H9 (cell line): ENCODE measurements at places on chromosomes 2 and 18. TPM values are rescaled to one million over a fixed set of nuclear protein-coding genes. Genes with fewer than 3 reads are reported as not detected.

TXNL1 gene
- 90.4 and 92.0 TPM in 2 replicates for total RNA-seq

NT5DC4 gene
- not detected in 2 replicates for total RNA-seq

CD302 gene
- total RNA-seq, result 0.68 and 0.86 TPM in 2 replicates

SCN1A gene
- total RNA-seq, result 0.13 and 0.18 TPM in 2 replicates

DNA sequence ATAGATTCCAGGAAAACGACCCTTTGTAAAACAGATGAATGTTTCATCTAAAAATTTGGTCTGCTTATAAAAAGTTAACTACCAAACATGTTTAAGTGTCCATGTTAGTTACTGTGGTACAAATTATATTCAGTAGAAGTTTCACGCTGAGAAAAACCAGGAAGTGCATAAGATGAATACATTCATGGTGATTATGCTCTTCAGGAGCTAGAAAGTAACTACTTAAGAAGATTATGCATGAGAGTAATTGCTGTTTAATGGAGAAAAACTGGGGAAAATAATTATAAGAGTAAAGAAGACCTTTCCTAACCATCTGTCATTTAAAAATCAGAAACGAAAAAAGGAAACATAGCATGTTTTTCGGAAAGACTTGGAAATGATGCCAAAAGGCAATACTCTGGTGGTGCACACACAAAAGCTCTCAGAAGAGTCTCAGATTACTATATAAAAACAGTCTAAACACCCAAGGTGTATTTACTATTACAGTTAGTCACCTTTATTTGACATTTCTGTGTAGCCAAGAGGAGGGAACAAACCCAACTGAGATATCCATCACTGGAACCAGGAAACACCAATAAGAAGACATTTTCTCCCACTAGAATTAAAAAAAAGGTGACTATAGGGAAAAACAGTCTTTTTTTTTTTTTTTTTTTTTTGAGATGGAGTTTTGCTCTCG, 38.8 kb upstream of the METTL21A start:
- H3K4me1 ChIP-seq, result no peaks in the 10 kb centered on the region
- no peaks in the 10 kb centered on the region for H3K27me3 ChIP-seq

- no peak overlapping the region for H3K4me3 ChIP-seq
- no peaks in the 10 kb centered on the region for H3K36me3 ChIP-seq
- no peak overlapping the region for H3K27ac ChIP-seq
- no peak for DNase-seq
- no peaks in the 10 kb centered on the region for H3K4me1 ChIP-seq
These were observed 388.0 kb downstream of the SUCLG1 start for GRCh38 chr2:84071050-84071449.

GRCh38 chr2:20584045-20584398, 66.9 kb downstream of the HS1BP3 start:
- DNase-seq, result no peak
- peak overlapping the region; percentile 12; the same call in 1 of the 2 replicates for H3K4me3 ChIP-seq
- H3K27me3 ChIP-seq, result no peaks in the 10 kb centered on the region
- H3K4me1 ChIP-seq, result peaks cover 15% of the 10 kb centered on the region; the same call in 1 of the 2 replicates
- H3K27ac ChIP-seq, result no peak overlapping the region
- no peaks in the 10 kb centered on the region for H3K36me3 ChIP-seq

- DNase-seq, result no peak
- H3K27me3 ChIP-seq, result no peaks in the 10 kb centered on the region; the same call in 1 of the 2 replicates
- H3K4me1 ChIP-seq, result no peaks in the 10 kb centered on the region; the same call in 1 of the 2 replicates
- H3K27ac ChIP-seq, result no peak overlapping the region
- no peak overlapping the region for H3K4me3 ChIP-seq
- H3K36me3 ChIP-seq, result no peaks in the 10 kb centered on the region; the same call in 2 of the 3 replicates
These were observed 60.0 kb downstream of the IL1R2 start for GRCh38 chr2:102051692-102052277.

GRCh38 chr2:135762022-135762421, 20.4 kb downstream of the UBXN4 start:
- H3K4me3 ChIP-seq, result no peak overlapping the region
- no peaks in the 10 kb centered on the region for H3K27me3 ChIP-seq
- H3K27ac ChIP-seq, result no peak overlapping the region
- H3K36me3 ChIP-seq, result peaks cover 24% of the 10 kb centered on the region; the same call in 2 of the 3 replicates
- H3K4me1 ChIP-seq, result no peaks in the 10 kb centered on the region

- no peak overlapping the region for H3K27ac ChIP-seq
- no peaks in the 10 kb centered on the region for H3K36me3 ChIP-seq
- no peak overlapping the region for H3K4me3 ChIP-seq
- no peak for DNase-seq
- H3K27me3 ChIP-seq, result no peaks in the 10 kb centered on the region
These were observed 159.2 kb downstream of the SOX11 start for GRCh38 chr2:5851410-5851809.
